ENCODE measurements at places on chromosomes 13 and 19.

DNA sequence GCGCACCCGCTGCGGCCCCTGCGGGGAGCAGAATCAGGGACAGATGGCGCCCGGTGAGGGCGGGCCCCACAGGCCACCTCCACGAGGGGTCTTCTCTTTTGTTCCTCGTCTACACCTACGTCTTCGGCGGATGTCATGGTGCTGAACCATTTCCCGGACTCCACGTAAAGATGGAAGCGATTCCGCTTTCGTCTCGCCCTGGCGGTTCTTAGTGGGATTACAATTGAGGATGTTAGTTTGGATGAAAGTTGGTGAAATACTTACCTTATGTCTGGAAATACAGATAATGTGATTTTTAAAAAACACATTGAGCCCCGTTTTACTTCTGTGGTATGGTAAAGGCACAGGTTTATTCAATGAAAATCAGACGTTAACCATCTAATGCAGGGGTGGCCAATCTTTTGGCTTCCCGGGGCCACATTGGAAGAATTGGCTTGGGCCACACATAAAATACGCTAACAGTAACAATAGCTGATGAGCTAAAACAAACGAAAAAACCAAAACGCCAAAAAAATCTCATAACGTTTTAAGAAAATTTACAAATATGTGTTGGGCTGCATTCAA lies 1.4 kb upstream of the ZMYM5 start:
- ATAC-seq = no peak

GRCh38 chr13:74101436-74101835 lies 32.8 kb downstream of the KLF12 start:
- no peak for ATAC-seq

DNA sequence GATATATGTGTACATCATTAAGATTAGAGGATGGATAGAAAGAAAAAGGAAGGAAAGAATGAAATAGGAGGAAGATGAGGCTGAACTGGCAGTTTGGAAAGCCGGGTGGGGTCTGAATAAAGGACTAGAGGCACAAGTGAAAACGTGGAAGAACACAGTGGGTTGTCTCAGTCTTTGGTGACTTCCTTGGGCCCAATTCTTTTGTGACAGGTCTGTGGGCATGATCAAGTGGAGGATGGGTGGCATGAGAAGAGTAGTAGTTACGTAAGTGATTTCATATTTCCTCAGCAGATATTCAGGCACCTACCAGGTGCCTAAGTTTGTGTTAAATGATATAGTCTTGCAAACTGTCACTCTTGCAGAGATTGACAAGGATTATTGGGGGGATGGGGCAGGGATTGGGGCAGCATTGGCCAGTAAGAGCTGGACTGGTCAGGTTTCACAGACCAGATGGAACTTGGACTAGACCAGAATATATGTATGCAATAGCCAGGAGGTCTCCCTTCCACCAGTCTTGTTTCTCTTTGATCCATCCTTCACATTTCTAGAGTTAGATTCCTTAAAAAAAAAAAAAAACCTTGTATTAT lies 2.7 kb downstream of the TPP2 start:
- no peak for ATAC-seq

GRCh38 chr19:27966390-27966816 lies 1246.5 kb downstream of the UQCRFS1 start:
- no peak for ATAC-seq

GRCh38 chr13:100363285-100363711 lies 225.3 kb downstream of the GGACT start:
- ATAC-seq = no peak

GRCh38 chr13:38496917-38497316 lies 147.3 kb downstream of the UFM1 start:
- no peak for ATAC-seq

DNA sequence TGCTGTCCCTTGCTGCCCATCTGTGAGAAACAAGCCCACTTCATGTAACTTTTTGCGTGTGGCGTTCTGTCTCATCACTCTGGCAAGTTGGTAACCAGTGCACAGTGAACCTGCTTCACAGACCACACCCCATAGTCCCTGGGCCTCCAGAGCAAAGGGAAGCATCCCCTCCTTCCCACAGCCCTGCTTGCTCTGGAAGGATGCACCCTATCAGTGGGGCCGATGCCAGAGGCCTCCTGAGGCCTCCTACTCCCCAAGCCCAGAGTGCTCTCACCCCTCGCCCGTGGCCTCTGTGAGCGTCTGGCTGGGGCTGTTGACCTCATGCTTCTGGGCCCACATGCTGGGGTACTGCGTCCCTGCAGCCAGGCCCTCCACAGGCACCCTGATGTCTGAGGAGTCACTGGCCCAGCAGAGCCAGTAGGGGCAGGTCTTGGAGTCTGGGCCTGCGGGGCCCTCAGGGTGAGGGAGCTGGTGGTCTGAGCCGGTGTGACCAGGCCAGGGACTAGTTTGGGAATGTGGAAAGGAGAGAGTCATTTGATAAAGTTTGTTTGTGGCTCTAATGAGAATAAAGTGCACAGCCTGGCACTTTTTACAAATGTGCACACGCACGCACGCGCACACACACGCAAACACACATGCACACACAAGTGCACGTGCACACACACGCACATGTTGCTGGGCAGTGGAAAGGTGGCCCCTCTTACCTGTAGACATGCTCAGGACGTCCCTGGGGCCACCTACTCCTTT lies 5.1 kb downstream of the TMEM86B start:
- ATAC-seq = no peak

DNA sequence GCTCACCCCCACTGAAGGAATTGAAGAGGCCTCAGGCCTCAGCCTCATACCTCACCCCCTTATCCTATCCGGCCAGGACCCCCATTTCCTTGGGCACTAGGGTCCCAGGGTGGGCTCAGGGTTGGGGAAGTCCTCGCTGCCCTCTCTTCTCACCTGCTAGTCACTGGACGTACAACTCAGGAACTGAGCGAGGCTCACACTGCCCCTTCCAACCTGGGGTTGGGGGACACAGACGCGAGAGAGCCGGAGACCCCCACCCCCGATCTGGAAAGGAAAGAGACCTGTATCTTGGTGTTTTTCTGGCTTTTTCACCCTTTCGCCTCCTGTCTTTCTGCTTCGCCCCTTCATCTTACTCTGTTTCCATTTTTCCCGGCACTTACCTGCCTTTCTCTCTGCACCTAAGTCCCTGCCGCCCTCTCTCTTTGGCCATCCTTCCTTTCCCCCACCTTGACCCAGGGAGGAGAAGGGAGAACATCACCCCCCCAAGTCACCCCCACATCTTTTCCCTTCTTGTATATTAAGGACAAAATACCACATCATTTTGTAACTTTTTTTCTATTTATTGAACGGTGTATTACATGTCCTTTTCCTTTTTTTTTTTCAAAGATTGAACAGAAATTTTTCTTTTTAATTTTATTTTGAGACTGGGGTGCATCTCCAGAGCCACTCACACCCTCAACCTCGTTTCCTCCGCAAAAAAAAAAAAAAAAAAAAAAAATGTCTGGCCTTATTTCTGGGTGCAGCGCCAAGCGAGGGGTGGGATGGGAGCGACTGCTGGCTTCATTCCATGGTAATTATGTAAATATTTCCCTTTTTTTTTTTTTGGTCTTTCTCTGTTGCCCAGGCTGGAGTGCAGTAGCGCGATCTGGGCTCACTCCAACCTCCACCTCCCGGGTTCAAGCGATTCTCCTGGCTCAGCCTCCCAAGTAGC lies 36.6 kb downstream of the ZSWIM4 start:
- no peak for ATAC-seq

GRCh38 chr13:50408068-50408467 lies 392.8 kb downstream of the KCNRG start:
- no peak for ATAC-seq

DNA sequence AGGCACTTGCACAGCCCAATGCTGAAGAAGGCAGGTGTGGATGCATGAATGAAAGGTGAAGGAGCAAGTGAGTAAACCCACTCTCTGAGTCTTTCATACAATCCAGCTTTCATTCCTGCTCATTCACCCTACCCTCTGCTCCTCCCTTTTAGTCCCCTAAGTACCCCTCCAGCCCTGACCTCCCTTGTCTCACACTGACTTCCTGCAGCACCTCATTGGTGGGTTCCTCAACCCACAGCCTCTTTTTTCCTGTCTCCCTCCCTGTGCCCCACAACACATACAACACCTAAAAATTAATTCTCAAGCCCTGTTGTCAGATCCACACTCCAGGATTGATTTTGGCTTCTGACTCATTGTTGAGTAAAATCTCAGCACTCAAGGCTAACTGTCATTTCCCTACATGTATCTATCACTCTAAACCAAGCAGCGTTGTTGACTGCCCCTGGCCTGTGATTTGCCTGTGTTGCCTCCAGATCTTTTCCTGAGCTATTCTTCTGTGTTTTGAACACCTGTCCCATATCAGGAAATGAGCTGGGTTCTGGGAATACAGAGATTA lies 177.3 kb upstream of the SERP2 start:
- no peak for ATAC-seq

- no peak for ATAC-seq
Observed at GRCh38 chr13:112870737-112871287, 98.2 kb upstream of the MCF2L start.

DNA sequence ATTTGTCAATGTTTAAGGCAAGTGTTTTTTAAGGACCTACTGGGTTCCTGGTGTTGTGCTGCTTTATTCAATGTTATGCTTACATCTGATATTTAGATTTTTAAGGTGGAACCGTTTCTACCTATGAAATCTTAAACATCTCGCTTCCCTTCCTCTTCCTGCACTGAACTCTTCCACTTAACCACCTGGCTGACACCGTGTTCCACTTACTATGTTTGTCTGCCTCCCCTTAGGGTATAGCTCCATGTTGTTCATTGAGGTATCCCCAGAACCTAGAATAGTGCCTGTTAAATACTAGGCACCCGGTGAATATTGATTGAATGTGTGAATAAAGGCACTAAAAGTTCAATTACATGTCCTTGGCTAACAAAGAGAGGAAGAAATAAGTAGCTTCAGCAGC lies 104.9 kb downstream of the RNF17 start:
- no peak for ATAC-seq

- ATAC-seq = no peak
Observed at GRCh38 chr19:51242881-51243630, 7.8 kb upstream of the SIGLECL1 start.

DNA sequence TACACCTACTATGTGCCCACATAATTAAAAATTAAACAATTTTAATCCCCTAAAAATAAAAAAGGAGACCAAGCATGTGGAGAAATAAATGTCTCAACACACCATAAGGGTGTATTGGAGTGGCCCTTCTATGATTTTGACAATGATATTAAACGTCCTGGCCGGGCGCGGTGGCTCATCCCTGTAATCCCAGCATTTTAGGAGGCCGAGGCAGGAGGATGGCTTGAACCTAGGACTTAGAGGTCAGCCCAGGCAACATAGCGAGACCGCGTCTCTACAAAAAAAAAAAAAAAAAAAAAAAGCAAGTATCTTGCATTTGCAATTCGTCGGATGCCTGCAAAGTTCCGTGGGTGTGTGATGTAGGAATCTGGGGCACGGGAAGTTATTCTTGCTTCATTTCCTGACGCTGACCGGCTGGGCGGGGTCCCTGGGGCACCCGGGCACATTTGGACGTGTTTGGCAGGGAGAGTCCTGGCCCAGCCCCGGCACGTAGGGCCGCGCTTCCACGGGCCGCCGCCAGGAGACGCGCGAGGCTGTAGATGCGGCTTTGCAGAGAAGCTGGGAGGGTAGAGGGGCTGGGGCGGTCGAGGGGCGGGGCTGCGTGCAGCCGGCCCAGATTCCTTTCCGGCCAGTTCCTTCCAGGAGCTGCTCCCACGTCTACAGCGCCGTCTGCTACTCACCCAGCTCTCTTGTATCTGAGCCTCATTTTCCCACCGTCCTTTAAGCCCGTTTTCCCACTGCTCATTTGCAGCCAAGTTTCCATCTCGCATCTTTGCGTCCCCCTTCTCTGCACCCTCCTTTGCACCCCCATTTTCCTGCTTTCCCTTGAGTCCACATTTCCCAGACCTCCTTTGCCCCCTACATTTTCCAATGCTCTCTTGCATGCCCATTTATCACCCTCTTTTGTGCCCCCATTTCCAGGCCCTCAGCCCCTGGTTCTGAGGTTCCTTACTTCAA lies 2.2 kb upstream of the TSPAN16 start:
- peak; percentile 95 for ATAC-seq

DNA sequence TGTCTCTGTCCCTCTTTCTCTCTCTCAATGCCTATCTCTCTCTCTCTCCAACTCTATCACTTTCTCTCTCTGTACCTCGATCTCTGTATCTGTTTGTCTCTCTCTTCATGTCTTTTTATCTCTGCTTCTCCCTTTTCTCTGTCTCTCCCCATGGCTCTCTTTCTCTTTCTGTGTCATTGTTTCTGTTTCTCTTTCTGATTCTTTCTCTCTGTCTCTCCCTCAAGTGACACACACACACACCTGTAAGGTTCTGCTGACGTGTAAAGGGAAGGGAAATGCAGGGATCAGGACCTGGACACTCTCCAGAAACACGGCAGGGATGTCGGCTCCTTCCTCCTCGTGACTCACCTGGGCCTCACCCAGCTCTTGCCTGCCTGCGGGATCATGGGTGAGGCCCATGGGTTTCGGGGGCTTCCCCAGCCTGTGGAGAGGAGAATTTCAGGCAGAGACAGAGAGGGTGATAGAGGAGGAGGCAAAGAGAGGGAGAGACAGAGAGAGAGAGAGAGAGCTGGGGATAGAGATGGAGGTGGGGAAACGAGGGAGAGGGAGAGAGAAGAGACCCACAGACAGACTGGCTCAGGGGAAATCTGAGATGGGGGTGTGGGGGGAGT lies 5.4 kb upstream of the PLAUR start:
- no peak for ATAC-seq

DNA sequence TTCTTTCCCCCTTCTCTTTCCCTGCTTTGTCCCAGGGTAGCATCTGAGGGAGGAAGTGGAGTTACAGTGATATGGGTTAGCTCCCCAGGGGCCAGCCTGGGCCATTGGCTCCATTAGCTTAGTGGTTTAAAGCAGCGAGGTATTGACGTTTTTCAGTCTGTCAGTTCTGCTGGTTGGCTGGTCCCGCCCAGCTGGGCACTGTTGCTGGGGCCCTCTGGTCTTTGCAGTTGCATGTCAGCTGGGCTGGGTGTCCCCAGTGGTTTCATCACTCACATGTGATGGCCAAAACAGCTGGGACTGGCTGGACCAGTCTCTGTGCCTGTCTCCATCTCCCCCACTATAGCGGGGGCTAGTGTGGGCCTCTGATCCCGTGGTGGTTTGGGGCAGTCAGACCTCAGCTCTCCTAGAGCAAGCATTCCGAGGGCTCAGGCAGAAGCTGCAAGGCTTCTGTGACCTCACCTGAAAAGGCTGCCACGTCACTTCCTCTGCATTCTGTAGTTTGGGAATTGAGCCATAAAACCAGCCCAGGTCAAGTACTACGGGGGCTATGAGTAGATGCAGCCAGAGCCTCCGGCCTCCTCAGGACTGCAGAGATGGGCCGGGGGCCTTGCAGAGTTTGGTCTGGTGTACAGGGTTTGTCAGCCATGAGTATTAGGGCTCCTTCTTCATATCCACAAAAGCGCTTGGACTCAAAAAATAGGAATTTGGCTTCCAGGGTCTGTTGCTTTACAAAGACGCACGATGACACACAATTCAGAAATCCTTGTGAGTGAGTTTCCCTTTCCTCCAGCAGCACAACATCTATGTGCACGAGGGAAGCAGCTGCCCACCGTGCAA lies 30.0 kb downstream of the TSSK6 start:
- ATAC-seq = no peak

GRCh38 chr13:95060014-95060519 lies 241.2 kb downstream of the ABCC4 start:
- no peak for ATAC-seq
